IMR-90 (cell line): ENCODE measurements at places on chromosomes 6 and 20. TPM values are rescaled to one million over a fixed set of nuclear protein-coding genes. Genes with fewer than 3 reads are reported as not detected.

- no peak for DNase-seq
Observed at GRCh38 chr20:21399005-21399475, 1.7 kb upstream of the NKX2-4 start.

DNA sequence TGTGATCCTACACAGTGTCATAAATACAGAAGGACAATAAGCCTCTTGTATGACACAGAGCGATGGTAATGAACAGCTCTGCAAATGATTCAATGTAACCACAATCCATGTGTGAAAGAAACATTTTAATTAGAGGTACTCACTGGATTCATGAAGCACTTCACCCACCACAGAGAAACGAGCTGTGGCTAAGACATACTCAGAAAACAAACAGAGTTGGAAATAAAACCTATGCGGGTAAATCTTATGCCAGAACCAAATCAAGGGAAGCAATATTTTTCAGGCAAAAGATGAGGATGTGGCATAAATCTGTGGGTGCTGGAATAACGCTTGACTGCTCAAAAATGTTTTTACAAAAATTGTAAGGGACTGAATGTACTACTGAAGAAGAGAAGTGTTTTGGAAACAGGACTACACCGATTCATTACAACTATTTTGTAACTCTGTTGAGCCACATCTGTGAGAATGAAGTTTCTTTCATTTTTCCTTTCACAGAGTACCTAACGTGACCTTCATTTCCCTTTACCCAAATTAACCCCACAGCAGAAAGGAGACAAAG is 112.1 kb downstream of the WDR27 start:
- DNase-seq: no peak

The HEY2 gene
- not detected in 2 replicates for polyA plus RNA-seq

The DSP gene
- 6.8 and 7.1 TPM in 2 replicates for polyA plus RNA-seq

The TGM3 gene
- polyA plus RNA-seq: not detected in 2 replicates

- no peak for DNase-seq
Observed at GRCh38 chr6:1031720-1032119, 280.2 kb upstream of the FOXQ1 start.

DNA sequence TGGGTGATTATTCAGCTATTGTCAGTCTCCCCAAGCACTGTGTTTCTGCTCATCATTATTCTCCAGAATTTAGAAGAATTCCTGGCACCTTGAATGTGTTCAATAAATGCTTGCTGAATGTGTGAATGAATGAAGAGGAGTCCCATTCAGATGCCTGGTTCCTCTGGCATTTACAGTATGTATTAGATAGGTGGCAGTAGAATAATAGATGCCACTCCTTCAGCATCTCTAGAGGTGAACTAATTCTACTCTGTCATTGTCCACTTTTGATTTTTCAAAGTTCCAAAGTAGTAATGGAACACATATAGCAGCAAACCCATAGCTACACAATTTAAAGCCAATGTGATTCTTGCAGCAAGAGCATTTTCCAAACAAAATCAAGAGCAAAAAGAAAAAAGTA is 118.9 kb upstream of the CEP162 start:
- DNase-seq: no peak

- DNase-seq: no peak
Observed at GRCh38 chr6:61868507-61869080, 417.4 kb downstream of the KHDRBS2 start.

GRCh38 chr6:163955756-163956155 is 541.2 kb downstream of the QKI start:
- no peak for DNase-seq

GRCh38 chr6:5827056-5827904 is 179.4 kb downstream of the NRN1 start:
- no peak for DNase-seq

DNA sequence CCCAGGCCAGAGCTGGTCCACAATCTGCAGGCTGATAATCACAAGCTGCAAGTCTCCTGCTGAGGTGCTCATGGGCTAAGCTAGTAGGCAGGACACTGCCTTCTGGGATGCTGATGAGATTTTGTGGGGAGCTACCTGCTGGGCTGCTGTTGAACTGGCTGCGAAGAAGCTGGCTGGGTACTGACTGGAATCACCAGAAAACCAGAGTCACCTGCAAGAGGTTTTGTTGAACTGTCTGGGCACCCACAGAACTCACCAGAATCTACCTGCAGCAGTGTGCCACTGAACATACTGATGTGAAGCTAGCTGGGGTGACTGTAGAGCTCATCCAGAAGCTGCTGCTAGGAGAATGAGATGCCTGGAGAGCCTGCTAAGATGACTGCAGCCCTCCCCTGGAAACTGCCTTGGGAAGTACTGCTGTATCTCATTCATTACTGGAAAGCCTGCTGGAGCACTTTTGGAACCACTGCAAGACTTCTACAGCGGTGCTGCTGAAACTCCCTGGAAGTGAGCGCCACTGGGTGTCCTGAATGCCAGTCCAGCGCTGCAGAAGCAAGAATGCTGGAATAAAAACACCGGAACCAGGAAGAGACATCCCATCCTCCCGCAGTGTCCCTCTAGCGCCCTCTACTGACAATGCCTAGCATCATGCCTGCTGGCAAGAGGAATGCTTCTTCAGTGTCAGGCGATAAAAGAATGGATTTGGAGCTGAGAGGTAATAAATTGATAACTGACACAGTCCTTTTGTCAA is 64.9 kb upstream of the ARHGAP18 start:
- DNase-seq: peak; percentile 82

The SLC22A3 gene
- not detected in 2 replicates for polyA plus RNA-seq

GRCh38 chr6:136644597-136644952 is 94.4 kb upstream of the MAP7 start:
- DNase-seq: no peak
